ENCODE measurements at places on chromosomes 3 and 15.

DNA sequence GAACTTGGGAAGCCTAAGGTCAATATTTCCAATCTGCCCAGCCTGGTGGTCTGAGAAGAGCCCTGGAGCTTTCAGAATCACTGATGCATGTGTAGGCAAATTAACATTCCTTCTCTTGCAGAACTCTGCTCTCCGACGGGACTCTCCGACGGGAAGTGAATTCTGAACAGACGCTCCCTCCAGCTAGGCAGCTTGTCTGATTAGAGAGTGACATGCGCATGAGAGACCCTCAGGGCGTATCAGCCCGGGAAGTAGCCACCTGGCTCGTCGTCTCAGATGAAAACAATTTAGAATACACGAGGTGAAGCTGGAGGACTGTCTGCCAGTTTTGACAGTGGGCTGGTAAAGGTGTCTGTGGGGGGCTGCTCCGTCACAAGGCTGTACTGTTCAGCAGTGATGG lies 103.1 kb downstream of the DGKG start:
- no peak for DNase-seq

- DNase-seq = no peak
These were observed 151.0 kb downstream of the CPNE4 start for GRCh38 chr3:131883711-131884407.

GRCh38 chr15:82951472-82952157 lies 905 bp downstream of the HOMER2 start:
- no peak for DNase-seq

- DNase-seq = no peak
These were observed 532.4 kb upstream of the GBE1 start for GRCh38 chr3:82293867-82294266.

DNA sequence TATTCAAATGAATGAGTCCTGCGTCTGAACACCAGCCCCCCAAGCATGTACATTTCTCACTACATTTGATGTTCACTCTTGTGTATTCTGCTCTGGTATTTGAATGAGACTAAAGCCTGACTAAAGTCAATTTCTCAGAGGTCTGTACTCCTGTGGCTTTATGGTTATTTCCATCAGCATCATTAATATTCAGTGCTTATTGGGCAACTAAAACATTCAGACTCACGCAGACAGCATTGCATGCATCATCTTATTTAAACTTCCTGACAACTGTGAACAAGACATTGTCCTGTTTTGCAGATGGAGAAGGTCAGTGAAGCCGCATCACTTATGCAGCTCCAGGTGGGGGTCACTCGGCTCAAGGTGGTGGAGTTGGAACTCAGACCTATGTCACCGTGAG lies 11.1 kb downstream of the CEMIP start:
- no peak for DNase-seq

DNA sequence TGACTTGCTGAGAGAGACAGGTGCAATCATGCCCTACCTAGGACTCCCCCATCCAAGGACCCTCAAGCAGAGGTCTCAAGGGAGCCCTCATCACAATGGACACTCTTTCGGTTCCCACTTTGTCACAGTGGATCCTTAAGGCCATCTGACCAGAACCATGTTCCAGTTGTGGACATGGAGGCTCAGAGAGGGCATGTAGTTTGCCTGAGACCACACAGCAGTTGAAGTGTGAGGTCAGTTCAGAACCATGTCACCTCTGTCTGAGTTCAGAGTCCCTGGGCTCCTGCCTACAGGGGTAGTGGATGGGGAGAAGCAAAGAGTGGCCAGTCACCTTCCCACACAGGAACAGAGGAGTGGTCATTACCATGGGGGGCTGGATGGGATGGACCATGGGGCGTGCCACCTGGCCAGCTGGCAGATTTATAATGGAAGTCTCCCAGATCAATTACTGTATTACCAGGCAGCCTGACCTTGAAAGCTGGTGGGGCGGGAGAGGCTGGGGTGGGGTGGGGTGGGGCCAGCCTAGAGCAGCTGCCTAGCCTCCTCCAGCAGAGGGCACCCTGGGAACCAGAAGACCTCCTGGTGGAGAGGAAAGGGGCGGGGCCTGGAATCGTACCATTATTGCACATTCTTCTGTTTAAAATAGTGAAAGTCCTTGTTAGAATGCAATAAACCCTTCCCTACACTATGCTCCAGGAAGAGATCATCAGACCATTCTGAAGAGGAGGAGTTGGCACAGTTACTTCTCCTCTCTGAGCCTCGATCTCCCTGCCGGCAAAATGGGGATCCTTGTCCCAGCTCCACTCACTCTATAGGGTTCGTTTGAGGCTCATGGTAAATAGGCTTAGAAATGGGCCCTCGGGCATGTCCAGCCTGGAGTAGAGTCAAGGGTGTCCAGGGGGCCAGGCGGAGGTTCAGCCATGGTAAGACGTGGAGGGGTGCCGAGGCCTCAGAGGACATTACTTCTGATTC lies 26.9 kb upstream of the LINGO1 start:
- DNase-seq = no peak

DNA sequence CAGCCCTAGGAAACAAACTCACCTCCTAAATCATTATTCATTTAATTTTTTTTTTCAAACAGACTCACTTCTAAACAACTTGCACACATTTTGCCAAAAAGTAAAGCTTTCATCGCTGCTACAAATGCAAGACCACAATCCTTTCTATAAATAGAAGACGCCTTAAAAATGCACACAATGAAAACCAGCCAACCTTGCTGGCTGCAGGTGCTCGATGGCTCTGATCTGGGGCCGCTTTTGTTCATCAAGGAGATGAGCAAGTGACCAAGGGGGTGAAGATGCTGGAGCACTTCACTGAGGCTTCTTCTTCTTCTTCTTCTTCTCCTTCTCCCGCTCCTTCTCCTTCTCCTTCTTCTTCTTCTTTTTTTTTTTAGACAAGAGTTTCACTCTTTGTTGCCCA lies 12.7 kb upstream of the SLC6A6 start:
- no peak for DNase-seq

GRCh38 chr3:112619295-112619694 lies 21.6 kb downstream of the CCDC80 start:
- no peak for DNase-seq

DNA sequence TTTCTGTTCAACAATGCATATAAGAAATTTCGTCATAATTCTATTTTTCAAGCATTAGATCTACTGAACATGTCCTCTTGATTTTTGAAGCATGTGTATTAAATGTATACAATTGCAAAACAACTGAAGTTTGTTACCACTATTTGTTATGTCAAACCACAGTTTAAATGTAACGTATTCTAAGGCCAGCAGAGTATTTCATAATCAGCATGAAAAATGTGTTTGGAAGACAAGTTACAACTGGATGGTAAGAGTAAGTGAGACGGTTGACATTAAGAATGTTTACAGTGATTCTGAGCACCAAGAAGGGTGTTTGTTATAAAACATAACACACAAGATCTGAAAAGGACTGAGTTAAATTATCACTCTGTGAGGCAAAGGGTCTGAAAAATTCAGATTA lies 738.4 kb downstream of the PLOD2 start:
- DNase-seq = no peak

GRCh38 chr3:107117922-107118536 lies 259.2 kb upstream of the CCDC54 start:
- DNase-seq = peak; percentile 62

DNA sequence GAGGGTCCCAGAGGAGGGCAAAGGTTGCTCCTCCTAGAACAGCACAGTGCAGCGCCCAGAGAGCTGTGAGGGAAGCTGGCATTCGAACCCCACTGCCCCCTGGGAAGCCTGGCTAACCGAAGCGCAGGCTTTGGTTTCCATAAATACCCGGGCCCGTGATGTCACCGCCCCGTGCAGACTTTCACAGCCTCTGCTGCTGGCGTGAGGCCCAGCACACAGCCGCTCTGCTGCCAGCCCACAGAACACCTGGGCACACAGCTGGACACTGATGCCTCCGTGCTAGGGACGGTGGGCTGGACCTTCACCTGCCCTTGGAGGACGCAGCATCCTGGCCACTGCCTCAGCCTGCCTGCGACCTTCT lies 1.0 kb downstream of the IQSEC1 start:
- DNase-seq = peak; percentile 22

GRCh38 chr3:55698831-55699230 lies 211.7 kb upstream of the WNT5A start:
- no peak for DNase-seq

DNA sequence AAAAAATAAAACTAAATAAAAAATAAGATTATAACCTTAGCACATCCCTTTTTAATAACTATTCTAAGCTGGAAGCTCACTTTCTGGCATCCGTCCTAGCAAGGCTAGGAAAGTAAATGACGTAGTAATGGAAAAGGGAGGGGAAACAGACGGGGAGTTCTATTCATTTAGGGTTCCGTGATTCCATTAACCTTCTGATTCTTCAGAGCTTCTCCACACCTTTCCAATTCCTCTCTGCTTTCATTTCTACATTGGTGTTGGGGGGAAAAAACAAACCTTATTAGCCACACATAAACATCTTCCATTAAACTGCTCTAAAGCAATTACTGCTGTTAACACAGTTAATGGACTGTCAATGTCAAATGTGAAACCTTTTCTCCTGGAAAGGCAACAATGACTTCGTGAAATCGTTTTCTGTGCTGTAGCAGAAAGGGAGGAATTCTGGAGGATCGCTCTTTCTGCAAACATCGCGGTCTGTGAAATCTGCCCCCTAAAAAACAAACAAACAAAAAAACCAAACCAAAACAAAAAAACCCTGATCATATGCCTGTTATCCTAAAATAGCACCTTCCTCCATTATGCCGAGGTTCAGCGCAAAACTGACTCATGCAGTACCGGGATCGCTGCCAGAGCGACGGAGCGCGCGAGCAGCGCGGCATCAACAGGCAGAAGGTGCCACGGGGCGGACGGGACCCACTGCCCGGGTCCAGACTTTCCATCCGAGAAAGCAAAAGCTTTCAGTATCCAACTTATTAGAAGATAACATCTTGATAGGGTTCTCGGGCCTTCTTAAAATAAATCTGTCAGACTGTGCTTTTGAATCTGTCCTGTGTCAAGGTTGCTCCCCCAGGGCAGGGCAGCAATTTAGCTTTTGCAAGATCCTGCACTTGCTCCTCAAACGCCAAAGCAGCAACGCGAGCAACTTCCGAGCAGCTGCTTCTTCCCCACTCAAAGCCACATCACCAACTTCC lies 156.2 kb downstream of the FGF12 start:
- peak; percentile 15 for DNase-seq

- DNase-seq = no peak
These were observed 104.7 kb downstream of the MBNL1 start for GRCh38 chr3:152373379-152373778.

DNA sequence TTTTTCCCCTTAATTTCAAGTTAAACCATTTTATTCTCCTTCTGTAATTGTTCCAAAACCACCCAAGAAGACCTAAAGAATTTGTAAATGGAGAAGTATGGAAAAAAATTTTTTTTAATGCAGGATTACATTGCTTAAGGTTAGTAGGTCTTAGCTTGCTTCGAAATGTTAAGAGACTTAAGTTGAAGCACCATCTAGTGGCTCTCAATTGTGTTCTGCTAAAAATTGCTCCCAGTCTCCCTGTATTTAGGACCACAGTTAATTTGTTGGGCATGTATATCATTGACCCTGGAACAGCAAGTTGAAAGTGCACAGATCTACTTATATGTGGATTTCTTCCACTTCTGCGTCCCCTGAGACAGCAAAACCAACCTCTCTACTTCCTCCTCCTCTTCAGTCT lies 32.4 kb downstream of the CD200R1L start:
- no peak for DNase-seq

- no peak for DNase-seq
These were observed 130.9 kb downstream of the CMSS1 start for GRCh38 chr3:99948467-99949089.

DNA sequence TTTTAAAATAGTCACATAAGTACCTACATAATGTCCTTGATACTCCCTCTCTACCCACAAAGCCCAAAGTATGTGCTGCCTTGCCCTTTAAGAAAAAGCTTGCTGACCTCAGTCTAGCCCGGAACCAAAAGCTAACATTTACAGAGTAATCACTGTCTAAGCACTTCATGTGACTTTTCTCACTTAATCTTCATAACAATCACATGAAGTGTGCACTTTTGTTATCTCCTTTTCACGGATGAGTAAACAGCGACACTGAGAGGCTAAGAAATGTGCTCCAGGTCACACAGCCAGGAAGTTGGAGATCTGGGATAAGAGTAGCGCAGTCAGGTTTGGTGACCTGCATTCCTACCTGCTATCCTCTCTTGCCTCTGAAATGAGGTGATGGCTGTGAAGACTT lies 194.0 kb downstream of the ITPR1 start:
- no peak for DNase-seq

DNA sequence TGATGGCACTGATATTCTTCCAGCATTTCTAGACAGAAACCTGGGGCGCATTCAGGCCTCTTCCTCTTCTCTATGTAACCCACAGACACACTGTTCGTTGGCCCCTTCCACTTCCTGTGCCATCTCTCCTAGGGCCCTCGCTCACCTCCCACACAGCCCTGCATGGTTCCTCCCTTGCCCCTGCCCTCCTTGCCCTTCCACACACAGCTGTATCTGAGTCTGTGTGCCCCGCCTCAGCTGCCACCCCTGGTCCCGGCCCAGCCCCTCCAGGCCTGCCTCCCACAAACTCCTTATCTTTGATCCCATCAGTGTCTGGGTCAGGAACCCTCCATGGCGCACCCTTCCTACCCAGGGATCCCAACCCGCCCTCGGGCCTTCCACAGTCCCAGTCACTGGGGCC lies 37.9 kb downstream of the RAB6B start:
- DNase-seq = no peak

GRCh38 chr3:194080436-194080835 lies 55.5 kb upstream of the HES1 start:
- DNase-seq = no peak

DNA sequence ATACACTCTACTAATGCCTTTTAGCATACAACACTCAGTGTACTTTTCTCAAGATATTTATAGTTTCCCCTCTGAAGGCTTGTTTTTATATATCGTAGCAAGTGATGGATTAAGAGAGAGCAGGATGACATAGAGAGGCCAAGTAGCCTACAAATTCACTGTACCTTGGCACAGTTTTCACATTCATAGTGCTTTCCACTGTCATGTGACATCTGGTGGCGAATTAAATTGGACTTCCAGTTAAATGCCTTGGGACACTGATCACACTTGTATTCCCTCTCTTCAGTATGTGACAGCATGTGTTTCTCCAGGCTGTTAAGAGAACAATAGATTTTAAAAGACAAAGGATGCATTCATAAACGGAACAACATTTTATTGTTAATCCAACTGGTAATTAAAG lies 541.1 kb downstream of the MECOM start:
- no peak for DNase-seq

DNA sequence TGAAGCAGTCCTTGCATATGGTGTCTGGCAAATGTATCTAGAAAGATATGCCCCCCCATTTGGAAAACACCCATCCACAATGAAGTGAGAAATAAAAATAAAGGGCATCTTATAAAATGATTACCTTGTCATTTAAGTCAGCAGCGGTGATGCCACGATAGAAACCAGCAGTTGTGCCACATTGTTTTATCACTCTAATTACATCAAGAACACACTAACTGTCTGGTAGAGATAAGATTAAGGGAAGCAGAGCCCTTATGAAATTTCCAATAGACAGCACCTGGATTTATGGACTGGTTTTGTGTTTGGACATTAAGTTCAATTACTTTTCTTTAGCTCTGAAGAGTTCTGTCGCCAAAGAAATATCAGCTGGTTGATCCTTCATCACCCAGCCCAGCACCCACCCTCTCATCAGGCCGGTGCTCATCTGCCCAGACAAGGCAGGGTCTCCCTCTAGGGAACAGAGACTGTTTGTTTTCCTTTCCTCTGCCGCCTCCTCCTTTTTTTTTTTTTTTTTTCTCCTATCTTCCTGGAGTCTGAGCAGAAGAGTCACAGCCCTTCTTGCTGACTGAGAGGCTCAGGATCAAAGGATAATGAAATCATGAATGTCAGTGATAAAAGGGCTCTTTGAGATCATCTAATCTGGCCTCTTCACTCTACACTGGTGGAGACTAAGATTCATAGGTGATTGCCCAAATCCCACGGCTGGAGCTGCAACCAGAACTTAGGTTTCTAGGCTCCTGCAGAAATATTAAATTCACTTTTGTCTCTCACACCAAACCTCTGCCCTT lies 464.1 kb downstream of the NTRK3 start:
- no peak for DNase-seq

Measured in caudate nucleus (tissue), 63 donors.